CD4-positive, alpha-beta T cell treated with Interleukin-17A for 1 hour (primary cell): ENCODE measurements at places on chromosomes 5 and 9.

GRCh38 chr5:35618304-35618636, 607 bp downstream of the SPEF2 start:
- DNase-seq, result no peak

DNA sequence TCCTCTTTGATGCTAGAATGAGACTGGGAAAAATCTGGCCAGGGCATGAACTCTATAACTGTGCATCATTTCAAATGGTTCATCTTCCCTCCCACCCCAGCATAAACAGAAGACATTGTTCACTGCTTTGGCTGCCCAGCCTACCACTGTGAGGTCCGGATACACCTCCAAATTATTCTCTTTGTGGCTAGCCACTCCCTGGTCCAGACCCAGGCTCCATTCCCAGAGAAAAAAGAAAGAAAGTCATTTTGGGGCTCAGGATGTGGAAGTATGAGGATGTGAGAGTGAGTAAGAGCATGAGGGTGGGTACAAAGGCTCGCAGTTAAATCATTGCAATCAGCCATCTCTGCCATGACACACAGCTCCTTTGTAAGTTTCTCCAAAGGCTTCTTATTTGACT, 559.2 kb downstream of the PSAT1 start:
- no peak for DNase-seq

- DNase-seq, result no peak
These were observed 72.0 kb upstream of the COL5A1 start for GRCh38 chr9:134569626-134570025.

GRCh38 chr5:81698813-81699212, 52.1 kb downstream of the SSBP2 start:
- DNase-seq, result no peak

- DNase-seq, result no peak
These were observed 39.6 kb downstream of the KCNT1 start for GRCh38 chr9:135741276-135742219.

GRCh38 chr9:6579613-6580012, 65.9 kb downstream of the GLDC start:
- DNase-seq, result no peak

GRCh38 chr9:34446468-34446891, 11.9 kb downstream of the FAM219A start:
- DNase-seq, result no peak

DNA sequence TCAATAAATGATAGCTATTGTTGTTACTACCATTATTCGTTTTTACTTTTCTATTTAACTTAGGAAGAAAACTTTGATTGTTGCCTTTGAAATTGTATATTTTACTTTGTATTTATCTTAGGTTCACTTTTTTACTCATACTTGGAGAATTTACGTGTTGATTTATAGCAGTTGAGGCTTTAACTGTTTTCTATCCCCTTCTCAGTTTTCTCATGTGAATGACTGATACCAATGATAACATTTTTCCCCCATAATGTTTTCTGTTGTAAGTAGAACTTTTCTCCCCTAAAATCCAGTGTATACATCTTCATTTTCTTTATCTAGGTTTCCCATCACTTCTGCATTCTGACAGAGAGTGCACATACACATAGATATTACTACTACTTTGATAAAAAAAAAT, 54.4 kb downstream of the FSD1L start:
- DNase-seq, result no peak
